Stomach (tissue), 19 donors: ENCODE measurements at places on chromosomes 4 and X. TPM values are rescaled to one million over a fixed set of nuclear protein-coding genes. Genes with fewer than 3 reads are reported as not detected.

TMEM164 gene
- total RNA-seq: 29.5 TPM

TMSB15B gene
- total RNA-seq: 3.8 TPM

ZNF518B gene
- total RNA-seq: 8.8 TPM

DNA sequence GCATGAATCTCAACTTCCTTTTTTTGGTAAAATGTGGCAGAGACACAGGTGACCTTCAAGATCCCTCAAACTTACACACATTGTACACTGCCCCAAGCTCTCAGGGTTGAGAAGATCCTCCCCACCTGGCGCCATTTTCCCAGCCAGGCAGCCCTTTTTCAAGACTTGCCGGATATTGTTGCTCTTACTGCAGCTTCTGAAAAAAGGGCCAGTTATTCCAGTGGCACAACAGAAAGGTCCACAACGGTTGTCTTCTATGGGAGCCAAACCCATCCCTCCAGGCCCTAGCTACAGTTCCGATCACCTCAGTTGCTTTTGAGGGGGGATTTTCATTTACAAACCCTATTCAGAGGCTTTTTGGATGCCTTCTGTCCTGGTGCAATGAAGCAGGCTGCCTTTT lies 101.1 kb downstream of the CHIC2 start:
- no peaks in the 10 kb centered on the region for H3K4me1 ChIP-seq
- no peaks in the 10 kb centered on the region for H3K27me3 ChIP-seq
- no peaks in the 10 kb centered on the region for H3K36me3 ChIP-seq
- H3K4me3 ChIP-seq: no peak overlapping the region

- no peak overlapping the region for H3K27ac ChIP-seq
Measured at GRCh38 chr4:15674926-15675325, 6.7 kb upstream of the FAM200B start.

- no peaks in the 10 kb centered on the region for H3K36me3 ChIP-seq
- no peaks in the 10 kb centered on the region for H3K4me1 ChIP-seq
- DNase-seq: no peak
- no peaks in the 10 kb centered on the region for H3K27me3 ChIP-seq
- H3K27ac ChIP-seq: no peak overlapping the region
Measured at GRCh38 chr4:181077341-181077740, 1165.9 kb upstream of the TENM3 start.

GRCh38 chr4:54218736-54219135 lies 10.4 kb upstream of the PDGFRA start:
- no peak overlapping the region for H3K4me3 ChIP-seq
- no peaks in the 10 kb centered on the region for H3K36me3 ChIP-seq
- DNase-seq: no peak
- H3K27ac ChIP-seq: no peak overlapping the region
- H3K4me1 ChIP-seq: peaks cover 7% of the 10 kb centered on the region

- no peak overlapping the region for H3K27ac ChIP-seq
- peaks cover 5% of the 10 kb centered on the region for H3K36me3 ChIP-seq
- H3K4me3 ChIP-seq: no peak overlapping the region
- H3K4me1 ChIP-seq: no peaks in the 10 kb centered on the region
Measured at GRCh38 chr4:11397146-11397545, 31.5 kb downstream of the HS3ST1 start.

CCNA2 gene
- total RNA-seq: not detected

DNA sequence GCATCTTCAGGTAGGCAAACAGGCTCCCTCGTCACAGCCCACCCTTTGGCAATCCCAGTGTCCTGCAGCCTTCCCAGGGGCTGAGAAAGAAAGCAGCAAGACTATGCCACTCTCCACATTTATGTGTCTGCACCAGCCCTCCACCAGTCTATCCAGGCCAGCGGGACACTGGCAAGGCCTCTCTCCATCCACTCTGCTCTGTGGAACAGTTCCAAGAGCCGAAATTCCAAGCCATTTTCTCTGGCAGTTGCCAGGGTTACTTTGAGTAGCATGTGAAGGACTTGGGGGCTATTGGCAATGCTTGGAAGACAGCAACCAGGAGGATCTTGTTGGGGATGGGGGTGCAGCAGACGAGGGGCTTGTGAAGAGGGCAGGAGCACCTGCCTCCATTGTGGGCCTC lies 52.1 kb downstream of the TSC22D3 start:
- no peak overlapping the region for H3K4me3 ChIP-seq
- H3K4me1 ChIP-seq: peaks cover 38% of the 10 kb centered on the region
- no peaks in the 10 kb centered on the region for H3K36me3 ChIP-seq

C4orf33 gene
- total RNA-seq: 9.0 TPM

SPANXN4 gene
- not detected for total RNA-seq

SLITRK4 gene
- not detected for total RNA-seq

SERPINA7 gene
- total RNA-seq: not detected
